ENCODE measurements at places on chromosomes 5 and 9.

- DNase-seq = peak; percentile 73
- H3K36me3 ChIP-seq = no peaks in the 10 kb centered on the region
- no peaks in the 10 kb centered on the region for H3K4me1 ChIP-seq
- no peaks in the 10 kb centered on the region for H3K27me3 ChIP-seq
- H3K27ac ChIP-seq = no peak overlapping the region
- H3K4me3 ChIP-seq = no peak overlapping the region
These were observed 591.5 kb downstream of the RAB3C start for GRCh38 chr5:59174248-59174844.

GRCh38 chr5:61737964-61738340 lies 405.9 kb downstream of the ZSWIM6 start:
- no peaks in the 10 kb centered on the region for H3K36me3 ChIP-seq
- no peaks in the 10 kb centered on the region for H3K4me1 ChIP-seq
- H3K27ac ChIP-seq = no peak overlapping the region
- H3K27me3 ChIP-seq = no peaks in the 10 kb centered on the region
- no peak overlapping the region for H3K4me3 ChIP-seq
- no peak for DNase-seq

GRCh38 chr5:76595755-76596481 lies 27.3 kb downstream of the F2RL2 start:
- H3K27ac ChIP-seq = no peak overlapping the region
- DNase-seq = no peak
- no peak overlapping the region for H3K4me3 ChIP-seq

GRCh38 chr9:130027533-130028365 lies 15.2 kb downstream of the FNBP1 start:
- H3K27me3 ChIP-seq = no peaks in the 10 kb centered on the region
- H3K27ac ChIP-seq = peak overlapping the region; percentile 26
- H3K36me3 ChIP-seq = peaks cover 7% of the 10 kb centered on the region
- no peak for DNase-seq
- no peak overlapping the region for H3K4me3 ChIP-seq

GRCh38 chr5:158064334-158065123 lies 205.6 kb upstream of the CLINT1 start:
- H3K36me3 ChIP-seq = no peaks in the 10 kb centered on the region
- H3K27me3 ChIP-seq = no peaks in the 10 kb centered on the region
- no peak overlapping the region for H3K27ac ChIP-seq
- no peak overlapping the region for H3K4me3 ChIP-seq

GRCh38 chr5:151123897-151124751 lies 33.5 kb downstream of the ANXA6 start:
- peak; percentile 96 for DNase-seq
- peaks cover 67% of the 10 kb centered on the region for H3K4me1 ChIP-seq
- peak overlapping the region; percentile 94 for H3K27ac ChIP-seq

- peaks cover 79% of the 10 kb centered on the region for H3K4me1 ChIP-seq
- H3K4me3 ChIP-seq = peak overlapping the region; percentile 70
- peak; percentile 80 for DNase-seq
These were observed 815 bp downstream of the ANXA6 start for GRCh38 chr5:151156507-151157420.

- H3K27ac ChIP-seq = no peak overlapping the region
- no peaks in the 10 kb centered on the region for H3K27me3 ChIP-seq
- H3K4me3 ChIP-seq = peak overlapping the region; percentile 60
- no peaks in the 10 kb centered on the region for H3K36me3 ChIP-seq
- DNase-seq = peak; percentile 57
- peaks cover 20% of the 10 kb centered on the region for H3K4me1 ChIP-seq
These were observed 600 bp downstream of the ENC1 start for GRCh38 chr5:74639807-74640449.

DNA sequence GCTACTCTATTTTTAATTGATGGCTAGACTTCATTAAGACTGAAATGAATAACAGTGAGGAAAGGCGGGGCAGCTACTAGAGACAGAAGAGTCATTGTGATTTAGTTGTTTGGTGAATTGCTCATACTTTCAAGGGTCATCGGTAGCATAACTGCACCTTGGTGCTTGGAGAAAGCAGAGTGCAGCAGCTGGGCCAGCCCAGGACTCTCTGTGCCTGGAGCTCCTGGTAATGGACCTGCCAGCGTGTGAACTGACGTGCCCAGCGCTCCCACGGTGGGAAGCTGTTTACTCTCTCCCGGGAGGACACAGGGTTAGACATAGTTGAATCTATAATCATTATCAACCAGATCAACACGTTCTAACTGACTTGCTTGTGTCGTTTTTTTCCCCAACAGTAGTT lies 42.9 kb downstream of the LURAP1L start:
- no peaks in the 10 kb centered on the region for H3K36me3 ChIP-seq
- no peak overlapping the region for H3K27ac ChIP-seq
- no peak for DNase-seq
- H3K27me3 ChIP-seq = no peaks in the 10 kb centered on the region

GRCh38 chr9:120891245-120891883 lies 14.4 kb upstream of the PHF19 start:
- peaks cover 38% of the 10 kb centered on the region for H3K4me1 ChIP-seq
- H3K27ac ChIP-seq = no peak overlapping the region
- DNase-seq = no peak

DNA sequence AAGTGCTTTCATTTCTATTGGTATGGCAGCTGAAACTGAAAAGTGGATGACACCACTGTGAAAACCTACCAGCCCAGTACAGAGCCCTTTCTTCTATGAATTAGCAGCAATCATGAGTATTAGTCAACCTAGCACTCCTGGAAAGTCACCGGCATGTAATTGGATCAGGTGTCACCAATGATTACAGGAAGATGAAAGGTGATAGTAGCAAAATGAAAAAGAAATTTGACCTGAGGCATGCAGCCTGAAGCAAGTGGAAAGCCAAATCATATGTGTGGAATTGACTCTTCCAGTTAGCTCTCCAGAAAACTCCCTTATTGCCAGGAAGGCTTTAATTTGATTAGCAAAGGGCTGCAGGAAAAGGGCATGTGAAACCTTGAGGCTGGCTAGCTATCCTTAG lies 81.2 kb upstream of the NAA35 start:
- H3K27me3 ChIP-seq = no peaks in the 10 kb centered on the region
- no peak overlapping the region for H3K27ac ChIP-seq
- H3K36me3 ChIP-seq = no peaks in the 10 kb centered on the region
- DNase-seq = no peak
- no peaks in the 10 kb centered on the region for H3K4me1 ChIP-seq

DNA sequence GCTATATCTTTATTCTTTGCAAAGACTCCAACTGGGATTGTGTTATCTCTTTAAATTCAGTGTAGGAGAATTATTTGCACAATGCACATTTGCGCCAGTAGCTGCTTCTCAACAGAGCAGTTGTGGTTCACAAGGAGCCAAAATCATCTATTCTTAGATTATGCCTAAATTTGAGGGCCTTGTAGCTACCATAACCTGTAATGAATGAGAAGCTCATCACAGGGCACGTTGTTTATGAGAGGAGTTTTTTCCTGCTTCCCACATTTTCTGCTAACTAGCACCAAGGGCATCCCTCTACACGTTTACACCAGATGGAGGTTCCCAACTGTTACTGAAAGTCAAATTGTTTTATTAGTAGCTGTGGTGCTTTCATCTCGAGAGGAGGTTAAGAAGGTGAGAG lies 322.4 kb downstream of the TMEM161B start:
- H3K4me3 ChIP-seq = no peak overlapping the region
- DNase-seq = no peak
- no peaks in the 10 kb centered on the region for H3K4me1 ChIP-seq
- H3K27me3 ChIP-seq = peaks cover 4% of the 10 kb centered on the region
- H3K27ac ChIP-seq = no peak overlapping the region
- H3K36me3 ChIP-seq = no peaks in the 10 kb centered on the region

DNA sequence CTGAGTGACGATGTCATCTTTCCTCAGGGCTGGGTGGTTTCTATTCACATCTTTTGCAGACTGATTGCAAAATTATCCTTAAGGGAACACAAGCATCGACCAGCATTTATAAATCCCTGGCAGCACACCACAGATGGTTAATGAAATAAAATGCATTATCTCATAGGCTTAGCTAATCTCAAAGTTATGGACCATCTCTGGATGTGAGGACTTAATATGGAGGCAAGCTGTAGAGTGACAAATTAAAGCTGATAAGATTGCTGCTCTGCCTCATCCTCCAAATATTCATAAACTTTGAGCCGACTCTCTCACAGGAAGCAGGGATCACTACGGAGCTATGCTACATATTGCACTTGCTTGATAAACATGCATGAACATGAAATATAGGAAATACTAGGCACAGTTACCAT lies 663.2 kb upstream of the RGMB start:
- H3K4me3 ChIP-seq = no peak overlapping the region
- H3K36me3 ChIP-seq = no peaks in the 10 kb centered on the region
- DNase-seq = no peak

GRCh38 chr5:125200866-125201373 lies 454.5 kb upstream of the ZNF608 start:
- no peaks in the 10 kb centered on the region for H3K27me3 ChIP-seq
- H3K4me1 ChIP-seq = no peaks in the 10 kb centered on the region
- DNase-seq = no peak
- H3K4me3 ChIP-seq = no peak overlapping the region
- H3K36me3 ChIP-seq = no peaks in the 10 kb centered on the region

- DNase-seq = no peak
- no peak overlapping the region for H3K4me3 ChIP-seq
- no peak overlapping the region for H3K27ac ChIP-seq
- no peaks in the 10 kb centered on the region for H3K27me3 ChIP-seq
- no peaks in the 10 kb centered on the region for H3K4me1 ChIP-seq
- H3K36me3 ChIP-seq = no peaks in the 10 kb centered on the region
These were observed 340.3 kb downstream of the KCNN2 start for GRCh38 chr5:114702136-114702535.

DNA sequence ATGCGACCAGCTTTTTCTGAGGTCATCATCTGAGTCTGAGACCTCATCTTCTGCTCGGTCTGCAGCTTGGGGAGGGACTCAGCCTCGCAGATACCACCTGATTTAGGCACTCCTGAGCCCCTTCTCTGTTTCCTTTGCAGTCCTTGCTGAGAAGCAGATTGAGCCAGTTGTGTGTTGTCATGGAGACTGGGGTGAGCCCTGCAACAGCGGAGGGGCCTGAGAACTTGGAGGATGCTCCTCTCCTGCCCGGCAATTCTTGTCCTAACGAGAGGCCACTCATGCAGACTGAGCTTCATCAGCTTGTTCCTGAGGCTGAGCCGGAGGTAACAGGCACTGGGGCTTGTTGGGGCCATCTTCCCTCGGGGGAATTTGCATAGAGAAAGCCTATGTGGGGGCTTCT lies 19.2 kb downstream of the TEX53 start:
- no peak overlapping the region for H3K27ac ChIP-seq
- no peaks in the 10 kb centered on the region for H3K4me1 ChIP-seq
- DNase-seq = peak; percentile 29
- peaks cover 3% of the 10 kb centered on the region for H3K36me3 ChIP-seq
- no peaks in the 10 kb centered on the region for H3K27me3 ChIP-seq

- no peak for DNase-seq
- no peak overlapping the region for H3K4me3 ChIP-seq
- peaks cover 61% of the 10 kb centered on the region for H3K4me1 ChIP-seq
These were observed 105.2 kb downstream of the WNK2 start for GRCh38 chr9:93288891-93289883.

DNA sequence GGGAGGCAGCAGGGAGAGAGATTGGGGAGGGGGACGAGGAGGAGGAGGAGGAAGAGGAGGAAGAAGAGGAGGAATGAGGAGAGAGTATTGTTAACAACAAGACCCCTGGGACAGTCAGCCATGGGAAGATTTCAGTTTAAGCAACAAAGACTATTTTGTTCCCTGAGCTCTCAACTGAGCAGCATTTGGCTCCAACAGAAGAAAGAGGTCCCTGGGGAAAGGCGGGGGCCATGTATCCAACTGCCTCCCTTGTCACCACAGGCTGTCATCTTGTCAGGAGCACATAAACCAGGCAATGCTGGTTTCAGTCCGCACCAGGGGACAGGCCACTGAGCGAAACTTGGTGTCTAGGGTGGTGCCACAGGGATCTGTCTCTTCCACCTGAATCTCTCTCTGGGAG lies 316.1 kb downstream of the TLE1 start:
- no peak overlapping the region for H3K4me3 ChIP-seq
- no peaks in the 10 kb centered on the region for H3K4me1 ChIP-seq
- no peaks in the 10 kb centered on the region for H3K36me3 ChIP-seq
- H3K27ac ChIP-seq = no peak overlapping the region
- DNase-seq = no peak

GRCh38 chr5:88952344-88952743 lies 69.4 kb upstream of the MEF2C start:
- DNase-seq = peak; percentile 72
- no peak overlapping the region for H3K27ac ChIP-seq
- H3K36me3 ChIP-seq = no peaks in the 10 kb centered on the region
- H3K4me3 ChIP-seq = no peak overlapping the region
- no peaks in the 10 kb centered on the region for H3K27me3 ChIP-seq

DNA sequence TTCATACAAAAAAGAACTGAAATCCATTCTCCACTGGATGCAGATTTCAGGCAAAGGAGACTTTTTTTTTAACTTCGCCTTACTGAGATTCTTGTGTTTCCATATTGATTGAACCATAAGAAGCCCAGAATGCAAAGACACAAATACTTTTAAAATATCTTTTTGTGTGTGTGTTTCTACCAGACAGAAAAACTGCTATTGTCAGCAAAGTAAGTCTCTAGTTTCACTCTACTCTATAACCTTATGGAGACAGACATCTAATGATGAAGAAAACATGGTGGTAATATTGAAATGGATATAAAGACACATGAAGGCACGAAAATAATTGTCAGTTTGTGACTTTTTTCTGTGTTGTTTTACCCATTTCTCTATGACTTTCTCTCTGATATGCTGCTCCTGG lies 260.3 kb upstream of the RORB start:
- no peaks in the 10 kb centered on the region for H3K4me1 ChIP-seq
- H3K36me3 ChIP-seq = no peaks in the 10 kb centered on the region
- H3K4me3 ChIP-seq = no peak overlapping the region
- no peak for DNase-seq

DNA sequence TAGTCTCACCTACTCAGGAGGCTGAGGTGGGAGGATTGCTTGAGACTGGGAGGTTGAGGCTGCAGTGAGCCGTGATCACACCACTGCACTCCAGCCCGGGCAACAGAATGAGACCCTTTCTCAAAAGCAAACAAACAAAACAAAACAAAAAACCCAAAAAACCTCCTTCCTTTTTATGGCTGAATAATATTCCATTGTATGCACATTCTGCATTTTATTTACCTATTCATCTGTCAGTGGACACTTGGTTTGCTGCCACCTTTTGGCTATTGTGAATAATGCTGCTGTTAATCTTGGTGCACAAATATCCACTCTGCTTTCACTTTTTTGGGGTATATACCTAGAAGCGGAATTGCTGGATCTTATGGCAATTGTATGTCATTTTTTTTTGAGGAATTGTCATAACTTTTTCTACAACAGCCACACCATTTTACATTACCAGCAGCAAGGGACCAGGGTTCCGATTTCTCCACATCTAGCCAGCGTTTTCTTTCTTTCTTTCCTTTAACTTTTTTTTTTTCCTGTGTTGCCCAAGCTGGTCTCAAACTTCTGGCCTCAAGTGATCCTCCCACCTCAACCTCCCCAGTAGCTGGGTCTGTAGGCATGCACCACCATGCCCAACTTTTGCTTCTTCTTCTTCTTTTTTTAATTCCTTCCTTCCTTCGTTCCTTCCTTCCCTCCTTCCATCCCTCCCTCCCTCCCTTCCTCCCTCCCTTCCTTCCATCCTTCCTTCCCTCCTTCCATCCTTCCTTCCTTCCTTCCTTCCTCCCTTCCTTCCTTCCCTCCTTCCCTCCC lies 30.6 kb downstream of the NKX2-5 start:
- no peaks in the 10 kb centered on the region for H3K36me3 ChIP-seq
- H3K4me3 ChIP-seq = no peak overlapping the region
- H3K27me3 ChIP-seq = 0 out of 2 replicates have a peak, but pooled peaks cover 2% of the 10 kb centered on the region
- H3K27ac ChIP-seq = no peak overlapping the region
- peaks cover 10% of the 10 kb centered on the region for H3K4me1 ChIP-seq

- H3K27me3 ChIP-seq = no peaks in the 10 kb centered on the region
- H3K4me3 ChIP-seq = no peak overlapping the region
- no peak overlapping the region for H3K27ac ChIP-seq
- no peak for DNase-seq
These were observed 157.7 kb downstream of the SLF1 start for GRCh38 chr5:94776167-94776566.

Data from Karpas-422 (cell line).